Activated CD4-positive, alpha-beta T cell treated with anti-CD3 and anti-CD28 coated beads for 36 hours (primary cell): ENCODE measurements at places on chromosomes 2 and 18. TPM values are rescaled to one million over a fixed set of nuclear protein-coding genes. Genes with fewer than 3 reads are reported as not detected.

The ZSWIM2 gene
- not detected for total RNA-seq

The FSHR gene
- total RNA-seq = not detected

The RGPD6 gene
- total RNA-seq = 17.1 TPM

The EFHD1 gene
- not detected for total RNA-seq

The ZEB2 gene
- total RNA-seq = 7.5 TPM

The DYNC1I2 gene
- total RNA-seq = 51.1 TPM

The ST6GAL2 gene
- total RNA-seq = not detected

The OTX1 gene
- total RNA-seq = not detected

The ACMSD gene
- not detected for total RNA-seq

The PPM1G gene
- total RNA-seq = 115 TPM

The PLGLB2 gene
- total RNA-seq = 0.54 TPM

The CTAGE1 gene
- total RNA-seq = not detected
